Small intestine (tissue), 16 donors: ENCODE measurements at places on chromosomes 1 and 21.

DNA sequence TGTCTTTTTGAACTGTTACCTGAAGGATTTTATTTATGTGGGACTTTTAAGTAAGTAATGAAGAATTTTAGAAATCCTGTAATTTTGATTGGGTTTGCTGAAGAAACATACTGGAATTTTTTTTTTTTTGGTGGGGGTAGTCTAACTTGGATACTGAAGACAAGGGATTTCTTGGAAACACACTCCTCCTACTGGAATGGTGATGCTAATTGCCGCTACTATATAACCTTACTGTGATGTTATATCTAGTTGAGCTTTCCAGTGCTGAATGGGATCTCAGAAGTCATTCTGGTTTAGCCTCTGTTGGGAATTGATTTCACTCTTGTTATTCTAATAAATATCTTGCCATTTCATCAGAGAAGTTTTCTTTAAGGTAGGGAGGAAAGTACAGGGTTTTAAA is 8.4 kb downstream of the PPP2R5A start:
- DNase-seq: no peak

DNA sequence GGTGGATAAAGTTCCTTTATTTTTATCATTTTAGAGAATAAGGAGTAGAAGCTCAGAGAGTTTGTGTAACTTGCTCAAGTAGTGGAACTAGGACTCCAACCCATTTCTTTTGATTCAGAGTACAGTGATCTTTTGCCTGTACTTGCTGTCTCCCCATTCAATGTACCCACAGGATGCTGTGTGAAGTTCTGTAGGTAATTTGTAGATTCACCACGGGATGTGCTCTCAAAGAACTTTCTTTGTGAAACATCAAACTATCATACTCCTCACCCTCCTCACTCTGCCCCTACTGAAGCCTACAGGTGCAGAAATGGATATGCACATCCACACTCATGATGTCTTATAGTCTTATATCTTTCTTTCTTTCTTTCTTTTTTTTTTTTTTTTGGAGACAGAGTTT is 65.8 kb upstream of the HSPA13 start:
- no peak for DNase-seq

DNA sequence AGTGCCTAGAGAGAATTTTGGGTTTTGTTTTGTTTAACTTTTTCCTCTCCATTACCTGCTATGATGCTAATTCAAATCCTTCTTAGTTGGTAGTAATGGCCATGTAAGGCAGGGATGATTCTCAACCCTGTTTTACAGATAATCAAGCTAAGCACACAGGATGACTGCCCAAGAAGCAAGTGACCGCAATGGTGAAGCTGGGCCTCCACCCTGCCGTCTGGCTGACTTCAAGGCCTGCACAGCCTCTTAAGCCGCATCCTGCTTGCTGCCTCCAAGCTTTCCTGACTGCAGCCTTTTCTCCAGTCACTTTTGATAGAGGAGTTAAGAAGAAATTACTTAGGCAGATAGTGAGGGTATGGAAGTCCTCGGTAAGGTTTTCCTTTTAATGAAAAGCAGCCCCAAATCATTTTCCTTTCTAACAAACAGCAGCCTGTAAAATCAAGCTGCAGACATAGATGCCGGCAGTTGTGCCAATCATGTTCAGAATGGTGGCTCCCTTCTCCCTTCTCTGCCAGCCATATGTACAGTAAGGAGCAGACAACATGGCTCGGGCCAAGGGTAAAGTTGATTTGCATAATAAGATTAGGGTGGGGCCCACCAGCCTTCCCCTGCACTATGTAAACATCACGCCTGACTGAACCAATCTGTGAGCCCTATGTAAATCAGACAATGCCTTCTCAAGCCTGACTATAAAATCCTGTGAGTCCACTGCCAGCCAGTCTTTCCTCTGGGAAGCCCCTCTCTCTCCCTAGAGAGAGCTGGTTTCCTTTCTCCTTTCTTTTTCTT is 8.8 kb upstream of the CTBS start:
- DNase-seq: peak; percentile 31

DNA sequence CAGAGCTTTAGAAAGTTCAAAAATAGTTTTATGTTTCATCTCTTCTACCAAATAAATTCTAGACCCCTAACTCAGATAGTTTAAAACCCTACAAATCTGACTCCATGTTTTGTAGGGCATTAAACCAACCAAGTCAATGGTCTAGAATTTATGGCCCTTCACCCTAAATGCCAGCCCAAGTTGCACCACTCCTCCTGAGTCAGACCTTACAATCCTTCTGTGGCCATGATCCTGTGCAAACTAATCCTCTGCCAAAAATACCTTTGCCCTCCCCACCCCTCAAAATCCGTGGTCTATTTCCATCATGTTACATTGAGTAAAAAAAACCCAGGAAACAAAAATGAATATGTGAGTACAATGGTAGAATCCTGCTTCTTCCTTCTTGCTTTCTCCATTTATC is 179.3 kb downstream of the NR5A2 start:
- no peak for DNase-seq

GRCh38 chr1:182415789-182416188 is 15.3 kb upstream of the TEDDM1 start:
- DNase-seq: no peak

DNA sequence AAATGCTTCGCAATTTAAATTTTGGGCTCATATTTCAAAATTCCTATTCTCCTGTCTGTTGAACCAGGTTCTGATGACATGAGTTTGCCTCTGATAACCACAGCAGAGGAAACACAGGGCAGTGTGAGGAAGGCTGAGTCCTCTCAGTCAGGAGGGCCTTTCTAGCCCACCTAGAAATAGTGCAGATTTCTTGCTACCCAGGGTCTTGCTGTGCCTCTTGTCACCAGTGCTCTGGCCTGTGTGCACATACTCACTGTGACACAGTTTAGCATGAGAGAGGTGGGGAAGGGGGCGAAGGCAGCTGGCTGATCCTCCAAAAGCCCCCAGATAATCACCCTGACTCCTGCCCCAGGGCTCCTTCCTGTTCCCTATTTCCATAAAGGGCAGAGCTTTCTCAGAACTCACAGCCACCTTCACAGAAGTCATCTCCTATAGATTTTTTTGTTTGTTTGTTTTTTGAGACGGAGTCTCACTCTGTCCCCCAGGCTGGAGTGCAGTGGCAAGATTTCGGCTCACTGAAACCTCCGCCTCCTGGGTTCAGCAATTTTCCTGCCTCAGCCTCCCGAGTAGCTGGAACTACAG is 23.7 kb downstream of the ERRFI1 start:
- no peak for DNase-seq

GRCh38 chr21:25391777-25392176 is 215.5 kb downstream of the MRPL39 start:
- no peak for DNase-seq

DNA sequence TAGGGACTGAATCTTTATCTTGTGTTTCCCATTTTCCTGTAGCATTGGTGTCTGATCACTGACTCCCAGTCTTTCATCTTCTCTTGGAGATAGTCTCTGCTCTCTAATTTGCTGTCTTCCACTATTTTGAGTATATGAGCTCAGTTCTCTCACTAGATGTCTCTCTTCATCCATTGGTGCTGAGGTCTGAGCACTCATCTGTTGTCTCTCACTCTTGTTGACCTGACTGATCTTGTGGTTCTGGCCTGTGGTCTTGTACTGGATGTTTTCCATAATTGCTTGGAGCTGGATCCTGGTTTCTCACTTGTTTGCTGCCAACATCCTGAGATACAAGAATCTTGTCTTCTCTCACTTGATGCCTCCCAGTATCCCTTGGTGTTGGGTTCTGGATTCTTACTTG is 25.1 kb upstream of the S100A11 start:
- DNase-seq: no peak

DNA sequence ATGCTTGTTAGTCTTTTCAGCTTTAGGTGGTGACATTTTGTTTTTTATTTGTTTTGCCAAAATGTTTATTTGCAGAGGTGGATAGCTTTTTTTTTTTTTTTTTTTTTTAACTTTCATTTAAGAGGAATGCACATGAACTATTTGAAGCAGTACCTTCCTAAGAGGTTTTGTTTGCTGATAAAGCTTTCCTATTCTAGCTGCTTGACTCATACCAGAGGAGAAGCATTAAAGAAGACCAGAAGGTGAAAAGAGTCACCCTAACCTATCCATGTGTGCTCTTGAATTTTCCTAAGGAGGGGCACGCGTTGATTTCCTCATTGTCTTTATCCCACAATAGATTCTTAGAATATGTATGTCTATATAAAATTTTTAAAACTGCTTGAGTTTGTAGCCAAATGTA is 57.7 kb downstream of the PRDM2 start:
- no peak for DNase-seq

- no peak for DNase-seq
These were observed 745 bp downstream of the RCSD1 start for GRCh38 chr1:167630568-167631385.

- DNase-seq: no peak
These were observed 570.8 kb downstream of the LTN1 start for GRCh38 chr21:28421716-28422524.

DNA sequence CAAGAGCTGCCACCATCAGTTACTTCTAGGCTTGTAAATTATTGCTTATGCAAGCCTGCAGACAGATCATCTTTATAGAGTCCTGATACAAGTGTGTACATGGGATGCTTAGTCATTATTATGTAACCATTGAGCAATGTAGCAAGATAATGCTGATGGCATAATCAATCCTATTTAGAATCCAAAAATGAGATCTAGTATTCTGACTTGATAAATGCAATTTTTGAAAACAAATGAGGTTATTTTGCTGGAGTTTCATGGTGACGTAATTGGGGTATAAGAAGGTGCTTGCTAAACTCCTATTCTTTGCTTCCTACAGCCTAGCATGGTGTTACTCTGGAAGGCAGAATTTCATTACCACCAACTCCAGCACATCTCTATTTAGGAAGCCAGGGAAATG is 801.7 kb upstream of the PRMT6 start:
- DNase-seq: no peak

- DNase-seq: no peak
These were observed 23.2 kb downstream of the TNNT2 start for GRCh38 chr1:201354151-201354900.

- no peak for DNase-seq
These were observed 3.7 kb upstream of the NR1I3 start for GRCh38 chr1:161241682-161242081.

GRCh38 chr1:54163051-54163450 is 10.3 kb upstream of the CDCP2 start:
- peak; percentile 58 for DNase-seq

GRCh38 chr1:161958425-161958824 is 65.2 kb downstream of the OLFML2B start:
- no peak for DNase-seq

GRCh38 chr1:223137455-223138085 is 5.5 kb downstream of the TLR5 start:
- DNase-seq: peak; percentile 68

GRCh38 chr1:19596065-19596713 is 47.9 kb upstream of the NBL1 start:
- peak; percentile 90 for DNase-seq

DNA sequence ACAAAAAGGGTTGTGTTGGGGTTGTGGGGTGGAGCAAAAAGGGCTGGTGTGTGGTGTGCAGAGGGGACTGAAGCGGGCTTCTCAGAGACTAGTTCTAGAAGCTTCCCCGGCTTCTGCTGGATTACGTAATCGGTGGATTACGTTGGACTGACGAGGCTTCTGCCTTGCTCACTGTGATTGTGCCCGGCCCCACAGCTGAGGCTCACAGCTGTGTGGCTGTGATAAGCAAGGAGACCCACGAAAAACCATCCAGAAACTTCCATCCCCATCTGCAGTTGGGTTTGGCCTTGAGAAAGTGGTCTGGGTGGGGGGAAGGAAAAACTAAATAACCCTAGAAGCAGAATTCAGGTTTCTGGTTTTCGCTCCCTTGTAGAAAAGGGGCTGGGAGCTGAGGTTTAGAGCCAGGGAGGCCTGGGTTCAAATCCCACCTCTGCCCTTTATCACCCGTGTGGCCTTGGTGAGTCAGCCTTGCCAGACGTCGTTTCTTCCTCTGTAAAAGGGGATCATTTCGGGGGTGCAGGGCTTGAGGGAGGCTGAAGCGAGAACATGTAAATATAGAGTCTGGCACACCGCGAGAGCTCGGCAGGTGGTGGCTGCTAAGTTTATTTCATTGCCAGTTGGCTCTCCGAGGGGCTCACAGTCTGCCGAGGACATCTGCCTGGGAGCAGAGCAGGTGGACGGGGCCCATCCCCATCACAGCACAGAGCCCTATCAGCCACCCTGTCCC is 30.4 kb upstream of the DISP3 start:
- DNase-seq: no peak

GRCh38 chr1:91098299-91098906 is 76.6 kb upstream of the ZNF644 start:
- DNase-seq: no peak

DNA sequence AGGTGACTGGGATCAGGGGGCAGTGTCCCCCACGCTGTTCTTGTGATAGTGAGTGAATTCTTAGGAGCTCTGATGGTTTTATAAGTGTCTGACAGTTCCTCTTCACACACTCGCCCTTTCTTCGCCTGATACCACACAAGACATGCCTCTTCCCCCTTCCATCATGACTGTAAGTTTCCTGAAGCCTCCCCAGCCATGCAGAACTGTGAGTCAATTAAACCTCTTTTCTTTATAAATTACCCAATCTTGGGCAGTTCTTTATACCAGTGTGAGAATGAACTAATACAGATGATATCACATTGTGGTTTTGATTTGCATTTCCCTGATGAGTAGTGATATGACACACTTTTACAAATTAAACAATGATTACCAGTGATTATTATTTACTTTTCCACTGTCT is 229.9 kb downstream of the AKT3 start:
- no peak for DNase-seq

DNA sequence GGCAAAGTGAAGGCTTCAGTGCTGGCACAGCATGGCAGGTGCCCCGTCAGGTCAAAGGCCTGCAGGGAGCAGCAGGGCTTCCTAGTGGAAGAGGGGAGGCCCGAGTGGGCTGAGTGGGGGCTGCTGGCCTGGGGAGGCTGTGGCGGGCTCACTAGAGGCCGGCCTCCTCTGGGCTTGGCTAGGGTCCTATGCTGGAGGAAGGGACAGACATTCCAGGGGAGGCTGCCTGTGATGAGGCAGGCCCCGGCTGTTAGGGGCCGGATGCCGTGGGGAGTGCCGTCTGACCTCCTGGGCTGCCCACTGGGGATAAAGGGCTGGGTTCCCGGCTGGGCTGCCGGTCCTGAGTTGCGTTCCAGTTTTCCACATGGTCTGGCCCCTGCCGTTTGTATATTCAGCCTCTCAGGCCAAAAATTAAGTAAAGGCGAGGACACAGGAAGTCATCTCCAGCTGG is 21.1 kb downstream of the PRXL2B start:
- DNase-seq: no peak

DNA sequence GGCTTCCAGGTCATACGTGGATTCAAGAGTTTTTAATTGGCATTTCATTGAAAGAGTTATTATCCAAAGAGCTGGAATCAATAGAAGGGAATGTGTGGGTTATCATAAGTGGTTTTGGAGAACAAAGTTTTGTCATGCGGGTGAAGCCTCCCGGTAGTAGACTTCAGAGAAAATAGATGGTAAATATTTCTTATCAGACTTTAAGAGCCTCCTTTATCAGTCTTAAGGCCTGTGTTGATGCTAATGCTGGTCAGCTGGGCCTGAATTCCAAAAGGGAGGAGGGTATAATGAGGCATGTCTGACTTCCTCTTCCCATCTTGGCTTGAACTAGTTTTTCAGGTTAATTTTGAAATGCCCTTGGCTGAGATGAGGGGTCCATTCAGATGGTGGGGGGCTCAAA is 89.7 kb downstream of the ITSN1 start:
- DNase-seq: no peak
